ENCODE measurements at places on chromosomes 4 and X.

DNA sequence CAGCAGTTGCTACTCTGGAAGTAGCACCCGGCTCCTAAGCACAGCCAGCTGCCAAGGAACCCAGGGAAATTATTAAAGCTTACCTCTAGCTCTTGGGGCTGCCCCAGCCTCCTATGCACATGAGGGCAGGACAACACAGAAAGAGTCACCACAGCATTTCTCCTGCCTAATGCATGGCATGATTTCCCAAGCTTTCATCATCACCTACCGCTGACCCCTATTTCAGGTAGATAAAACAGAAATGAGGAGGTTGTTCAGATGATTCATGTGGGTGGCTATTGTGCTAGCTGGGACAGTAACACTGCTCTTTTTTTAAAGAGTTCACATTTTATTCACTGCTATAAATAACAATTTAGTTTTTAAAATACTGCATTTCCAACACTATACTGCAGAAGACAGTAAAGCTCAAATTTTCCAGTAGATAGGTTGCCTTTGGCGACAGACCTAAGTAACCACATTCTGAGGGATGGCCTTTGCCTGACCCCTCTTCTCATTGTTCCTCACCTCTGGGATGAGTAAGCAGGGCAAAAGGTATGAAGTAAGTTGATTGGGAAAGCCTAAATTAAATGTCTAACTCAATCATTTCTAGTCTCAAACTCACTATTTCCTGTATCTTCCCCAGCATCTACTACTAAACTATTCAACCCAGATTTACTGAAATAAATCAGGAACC, 16.7 kb downstream of the CASK start:
- no peak for DNase-seq

DNA sequence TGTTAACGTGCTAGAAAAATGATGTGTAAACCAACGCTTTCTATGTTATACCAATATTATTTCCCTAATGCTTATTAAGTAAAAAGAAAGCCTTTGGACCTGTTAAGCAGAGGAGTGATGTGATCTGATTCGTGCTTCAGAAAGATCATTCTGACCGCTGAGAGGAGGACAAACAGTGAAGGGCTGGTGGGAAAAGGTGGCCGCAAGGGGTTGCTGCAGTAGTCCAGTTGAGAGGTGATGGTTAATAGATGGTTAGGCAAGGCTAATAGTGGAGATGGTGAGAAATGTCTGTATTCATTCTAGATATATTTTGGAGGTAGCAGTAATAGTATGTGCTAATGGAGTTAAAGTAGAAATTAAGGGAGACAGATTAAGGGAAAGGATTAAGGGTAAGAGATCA, 12.9 kb upstream of the VGLL1 start:
- no peak for DNase-seq

DNA sequence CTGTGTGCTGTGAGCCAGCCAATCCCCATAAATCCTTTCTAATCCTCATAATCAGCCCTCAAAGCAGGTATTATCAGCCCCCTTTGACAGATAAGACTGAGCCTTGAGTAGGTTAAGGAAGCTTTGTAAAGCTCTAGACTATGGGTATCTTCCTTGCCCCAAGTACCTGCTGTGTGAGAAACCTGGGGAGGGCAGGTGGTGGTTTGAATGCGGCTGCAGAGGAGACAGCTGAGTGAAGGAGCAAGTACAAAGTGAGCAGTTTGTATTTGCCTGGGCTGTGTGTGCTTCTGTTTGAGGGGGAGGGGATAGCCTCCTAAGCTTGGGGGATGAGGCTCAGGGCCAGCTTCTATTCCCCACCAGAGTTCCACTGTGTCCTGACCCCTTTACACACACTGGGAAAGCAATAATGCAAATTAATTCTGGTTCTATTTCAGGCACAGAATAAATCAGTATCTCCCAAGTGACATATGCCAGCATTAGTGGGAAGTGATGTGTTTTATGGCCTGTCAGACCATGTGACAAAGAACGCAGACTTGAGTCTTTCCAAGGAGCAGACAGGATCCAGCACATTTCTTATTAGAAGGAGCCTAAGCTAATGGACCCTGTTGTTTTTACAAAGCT, 63.5 kb downstream of the EVC start:
- DNase-seq = no peak

DNA sequence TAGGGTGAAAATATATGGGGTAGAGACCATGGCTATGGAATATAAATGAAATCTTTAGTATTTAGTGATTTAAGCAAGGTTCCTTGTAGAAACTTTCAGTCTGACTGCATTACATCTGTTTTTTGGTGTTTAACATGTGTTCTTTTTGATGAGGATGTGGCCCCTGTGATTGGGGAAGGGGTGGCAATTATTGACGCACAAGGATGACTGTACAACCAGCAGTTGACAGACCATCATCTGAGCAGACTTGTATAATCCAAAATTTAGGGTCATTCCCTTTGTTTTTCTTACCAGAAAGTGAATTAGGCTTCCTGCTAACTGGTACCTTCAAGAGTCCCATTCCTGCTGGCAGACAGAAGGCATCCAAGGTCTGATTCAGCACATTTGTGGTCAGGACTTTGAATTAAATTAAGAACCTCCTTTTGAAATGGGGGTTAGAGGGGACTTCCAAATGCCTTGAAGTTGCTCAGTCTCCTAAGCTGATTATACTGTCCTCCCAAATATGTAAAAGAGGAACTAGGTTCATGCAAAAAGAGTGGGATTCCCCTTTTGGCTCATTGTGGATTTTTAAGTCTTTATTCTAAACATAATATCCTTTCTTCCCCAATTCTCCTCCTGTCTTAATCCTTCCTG, 112.4 kb upstream of the CXCL13 start:
- DNase-seq = no peak
